ENCODE measurements at places on chromosomes 5 and 9.

DNA sequence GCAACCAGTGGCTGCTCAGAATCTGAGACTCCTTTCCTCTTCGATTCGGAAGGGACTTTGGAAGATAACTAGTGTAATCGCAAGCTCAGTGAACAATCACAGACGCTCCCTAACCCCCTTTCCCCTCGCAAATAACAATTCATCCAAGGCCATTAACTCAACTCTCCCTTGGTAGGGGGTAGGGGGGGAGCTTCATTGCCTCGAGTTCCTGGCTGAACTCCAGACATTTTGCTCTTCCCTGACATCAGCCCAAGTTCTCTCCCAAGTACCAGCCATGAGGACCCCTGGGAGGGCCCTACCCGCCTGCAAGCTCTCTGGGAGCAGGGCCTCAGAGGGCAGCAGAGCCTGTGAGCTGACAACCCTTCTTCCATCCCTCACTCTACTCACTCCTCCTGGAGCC, 8.4 kb downstream of the FAM163B start:
- no peak for DNase-seq

GRCh38 chr5:56951946-56952691, at the start of gene MIER3:
MIER3 (minus strand) TSS chr5:56952123; CDS start chr5:56952102, 21 bp downstream.
- no peak for DNase-seq

GRCh38 chr5:1445313-1445688, at the start of gene SLC6A3:
SLC6A3 (minus strand) TSS chr5:1445440; CDS start chr5:1443197, 2,243 bp downstream.
- no peak for DNase-seq

DNA sequence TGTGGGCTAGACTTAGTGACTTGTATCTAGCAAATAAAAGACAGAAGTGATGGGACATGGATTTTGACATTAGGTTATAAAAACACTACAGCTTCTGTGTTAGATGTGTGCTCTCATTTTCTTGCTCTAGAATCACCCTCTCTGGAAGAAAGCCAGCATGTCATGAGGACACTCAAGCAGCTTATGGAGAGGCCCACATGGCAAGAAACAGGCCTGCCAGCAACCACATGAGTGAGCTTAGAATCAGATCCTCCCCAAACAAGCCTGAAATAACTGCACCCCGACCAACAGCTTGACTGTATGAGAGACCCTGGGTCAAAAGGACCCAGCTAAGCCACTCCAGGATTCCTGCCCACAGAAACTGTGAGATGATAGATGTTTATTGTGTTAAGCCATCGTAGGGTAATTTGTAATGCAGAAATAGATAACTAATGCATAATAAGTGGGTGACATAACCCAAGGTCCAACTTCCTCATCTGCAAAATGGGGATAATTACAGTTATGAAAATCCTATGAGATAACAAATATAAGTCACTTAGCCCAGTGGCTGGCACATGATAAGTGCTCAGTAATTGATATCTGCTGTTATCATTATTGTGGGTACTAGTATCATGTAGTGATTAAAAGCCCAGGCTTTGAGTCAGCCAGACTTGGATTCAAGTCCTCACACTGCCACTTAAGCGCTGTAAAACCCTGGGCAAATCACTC, 86.5 kb downstream of the KLHL3 start:
- DNase-seq, result no peak

GRCh38 chr9:3238236-3238635, 287.6 kb downstream of the RFX3 start:
- DNase-seq, result no peak

DNA sequence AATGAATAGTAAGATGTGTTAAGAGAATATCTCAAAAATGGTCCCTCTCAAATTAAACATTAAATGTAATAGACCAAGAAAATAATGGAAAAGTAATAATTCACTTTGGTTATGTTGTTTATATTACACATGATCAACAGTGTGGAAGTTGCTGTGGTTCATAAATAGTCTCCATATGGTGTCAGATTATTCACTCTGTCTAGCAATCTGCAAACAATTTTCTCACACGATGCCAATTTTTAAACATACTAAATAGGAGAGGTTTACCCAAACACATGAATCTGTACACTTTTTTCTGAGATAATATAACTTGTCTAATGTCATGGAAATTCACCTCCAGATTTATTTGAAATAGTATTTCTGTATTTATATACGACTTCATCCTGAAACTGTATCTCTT, 217.4 kb upstream of the FBXL7 start:
- DNase-seq, result no peak

DNA sequence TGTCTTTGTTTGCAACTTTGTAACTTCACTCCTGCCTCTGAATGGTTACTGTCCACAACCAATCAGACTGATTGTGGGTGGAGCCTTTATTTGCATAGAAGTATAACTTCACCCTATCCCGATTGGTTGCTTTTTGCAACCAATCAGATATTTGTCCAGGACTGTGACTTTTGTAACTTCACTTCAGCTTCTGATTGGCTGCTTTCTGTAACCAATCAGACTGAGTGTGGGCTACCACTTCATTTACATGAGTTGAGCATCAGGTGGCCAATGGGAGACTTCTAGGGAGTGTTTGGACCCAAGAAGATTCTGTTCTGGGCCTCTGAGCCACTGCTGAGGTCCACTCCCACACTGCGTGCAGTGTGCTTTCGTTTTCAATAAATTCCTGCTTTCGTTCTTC, 1810.7 kb upstream of the CDH6 start:
- no peak for DNase-seq

DNA sequence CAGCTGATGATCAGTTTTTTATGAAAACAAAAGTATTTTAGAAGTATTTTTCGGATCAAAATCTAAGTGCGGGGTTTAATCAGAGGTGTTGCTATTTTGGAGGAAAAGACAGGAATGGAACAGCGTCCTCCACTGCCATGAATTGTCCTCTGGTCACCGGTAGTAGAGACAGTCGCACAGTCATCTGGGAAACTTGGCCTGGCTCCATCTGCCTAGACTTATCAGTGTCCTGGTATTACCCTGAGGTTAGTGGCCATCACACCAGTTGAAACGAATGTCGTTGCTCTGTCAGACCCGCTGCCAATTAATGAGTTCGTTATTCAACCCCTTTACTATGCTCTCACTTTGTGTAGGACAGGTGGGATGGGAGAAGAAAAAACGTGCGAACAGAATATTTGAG, 8.2 kb downstream of the TLX3 start:
- DNase-seq, result no peak

DNA sequence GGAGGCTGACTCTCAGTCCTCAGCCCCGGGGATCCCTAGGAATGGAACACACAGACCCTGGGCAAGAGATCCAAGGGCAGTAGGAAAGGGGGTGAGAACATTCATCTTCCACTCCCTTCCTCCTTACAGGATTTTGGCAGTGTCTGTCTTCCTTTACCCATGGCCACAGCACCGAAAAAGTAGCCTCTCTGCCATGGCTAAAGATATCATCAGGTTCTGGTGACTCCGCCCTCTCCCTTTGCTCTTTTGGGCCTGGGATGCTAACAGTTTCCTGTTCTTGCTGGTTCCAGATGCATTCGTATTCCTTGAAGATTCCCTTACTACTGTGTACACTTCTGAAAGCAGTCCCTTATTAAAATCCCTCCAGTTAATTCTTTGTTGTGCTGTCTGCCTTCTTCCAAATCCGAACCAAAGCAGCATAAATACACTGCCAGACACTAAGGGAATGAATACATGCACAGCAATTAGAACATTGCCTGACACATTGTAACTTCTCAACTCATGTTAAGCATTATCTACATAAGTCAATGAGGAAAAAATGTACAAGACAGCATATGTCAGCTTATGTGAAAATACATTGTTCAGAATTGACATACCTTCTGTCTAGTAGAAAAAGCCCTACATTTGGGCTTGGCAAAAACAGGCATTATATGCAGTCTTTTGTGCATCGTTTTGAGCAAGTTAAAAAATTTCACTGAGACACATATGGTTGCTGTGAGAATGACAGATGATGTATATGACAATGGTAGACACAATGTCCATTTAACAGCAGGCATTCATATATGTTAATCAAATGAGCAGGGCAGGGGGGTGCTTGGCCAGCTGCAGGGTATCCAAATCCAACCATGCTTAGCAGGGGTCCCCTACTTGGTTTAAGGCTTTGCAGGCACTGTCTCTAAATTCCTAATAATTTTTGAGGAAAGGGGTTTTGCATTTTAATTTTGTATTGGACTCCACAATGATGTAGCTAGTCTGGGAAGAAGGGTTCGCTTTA, 58.8 kb upstream of the RAI14 start:
- no peak for DNase-seq

DNA sequence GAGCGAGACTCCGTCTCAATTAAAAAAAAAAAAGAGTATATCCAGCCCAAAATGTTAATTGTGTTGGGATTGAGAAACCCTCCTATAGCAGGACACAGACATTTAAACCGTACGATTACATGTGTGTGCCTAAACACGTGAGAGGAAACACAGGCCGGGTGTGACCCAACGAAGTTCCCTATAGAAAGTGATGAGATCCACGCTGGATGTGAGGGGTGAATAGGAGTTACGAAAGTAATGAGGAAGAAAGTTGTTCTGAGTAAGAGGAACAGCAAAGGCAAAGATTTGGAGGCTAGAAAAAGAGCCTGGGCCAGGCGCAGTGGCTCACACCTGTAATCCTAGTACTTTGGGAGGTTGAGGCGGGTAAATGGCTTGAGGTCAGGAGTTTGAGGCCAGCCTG, 13.6 kb downstream of the NAIF1 start:
- DNase-seq, result peak; percentile 58

- no peak for DNase-seq
Measured at GRCh38 chr5:178145965-178146820, 7.5 kb downstream of the NHP2 start.

DNA sequence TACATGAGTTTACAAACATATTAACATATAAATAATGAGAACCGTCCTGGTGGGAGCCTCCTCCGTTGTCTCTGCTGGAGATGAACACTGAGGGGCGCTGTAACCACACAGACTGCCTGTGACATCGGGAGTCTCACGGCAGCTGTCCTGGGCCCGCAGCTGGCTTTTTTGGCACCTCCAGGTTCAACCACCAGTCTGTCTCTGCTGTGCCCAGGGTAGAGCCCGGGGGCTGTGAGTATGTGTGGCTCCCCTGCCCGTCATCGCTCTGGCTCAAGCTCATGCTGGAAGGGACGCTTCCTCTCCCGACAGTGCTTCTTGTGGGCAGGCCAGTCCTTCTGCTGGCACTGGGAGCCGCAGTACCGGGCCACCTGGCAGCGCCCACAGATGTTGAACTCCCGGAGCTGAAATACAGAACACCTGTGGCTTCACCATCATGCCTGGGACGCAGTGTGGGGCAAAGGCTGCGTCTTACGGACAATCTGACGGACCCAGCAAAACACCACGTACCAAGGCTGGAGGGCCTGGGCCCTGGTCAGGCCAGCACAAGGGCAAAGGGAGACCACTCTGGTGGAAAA, 3.6 kb upstream of the DPH7 start:
- DNase-seq, result no peak

DNA sequence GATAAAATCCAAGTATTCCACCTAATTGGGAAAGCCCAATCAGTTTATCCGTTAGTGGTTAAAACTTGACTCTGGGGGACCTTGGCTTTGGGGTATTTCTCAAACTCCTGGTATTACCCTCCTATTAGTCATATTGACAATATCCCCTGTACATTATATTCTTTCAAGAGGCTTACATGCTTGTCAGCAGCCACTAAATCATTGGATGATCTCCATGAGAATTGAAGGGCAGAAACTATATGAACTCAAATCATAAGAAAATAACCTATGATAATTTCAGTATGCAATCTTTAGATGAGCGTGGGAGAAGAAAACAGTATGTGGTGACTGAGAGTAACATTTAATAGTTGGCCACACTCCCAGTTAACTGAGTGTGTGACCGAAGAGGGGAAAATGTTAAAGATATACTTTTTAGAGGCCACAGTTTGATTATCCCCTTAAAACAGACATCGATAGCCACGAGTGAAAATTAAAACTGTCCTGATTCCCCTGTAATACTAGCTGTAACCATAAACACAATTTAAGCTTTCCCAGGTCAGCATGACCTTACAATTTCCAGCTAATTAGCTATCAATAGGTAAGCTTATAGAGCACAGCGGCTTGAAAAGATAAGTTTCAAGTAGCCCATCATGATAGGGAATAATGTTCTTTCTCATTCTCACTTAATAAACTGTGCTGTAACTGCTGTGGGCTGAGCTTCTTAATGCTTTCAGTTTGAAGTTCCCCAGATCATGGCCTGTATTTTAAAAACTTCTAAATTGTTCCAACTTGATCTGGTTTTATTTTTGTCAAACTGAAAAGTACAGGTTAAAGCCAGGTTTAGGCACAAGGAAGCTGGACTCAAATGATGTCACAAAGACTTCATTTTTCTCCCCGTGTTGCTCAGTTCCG, 58.6 kb downstream of the PUM3 start:
- no peak for DNase-seq
